ENCODE measurements at places on chromosomes 3 and 15.
A peak's percentile ranks its signal among the peaks of the same experiment; 100 is the strongest.

DNA sequence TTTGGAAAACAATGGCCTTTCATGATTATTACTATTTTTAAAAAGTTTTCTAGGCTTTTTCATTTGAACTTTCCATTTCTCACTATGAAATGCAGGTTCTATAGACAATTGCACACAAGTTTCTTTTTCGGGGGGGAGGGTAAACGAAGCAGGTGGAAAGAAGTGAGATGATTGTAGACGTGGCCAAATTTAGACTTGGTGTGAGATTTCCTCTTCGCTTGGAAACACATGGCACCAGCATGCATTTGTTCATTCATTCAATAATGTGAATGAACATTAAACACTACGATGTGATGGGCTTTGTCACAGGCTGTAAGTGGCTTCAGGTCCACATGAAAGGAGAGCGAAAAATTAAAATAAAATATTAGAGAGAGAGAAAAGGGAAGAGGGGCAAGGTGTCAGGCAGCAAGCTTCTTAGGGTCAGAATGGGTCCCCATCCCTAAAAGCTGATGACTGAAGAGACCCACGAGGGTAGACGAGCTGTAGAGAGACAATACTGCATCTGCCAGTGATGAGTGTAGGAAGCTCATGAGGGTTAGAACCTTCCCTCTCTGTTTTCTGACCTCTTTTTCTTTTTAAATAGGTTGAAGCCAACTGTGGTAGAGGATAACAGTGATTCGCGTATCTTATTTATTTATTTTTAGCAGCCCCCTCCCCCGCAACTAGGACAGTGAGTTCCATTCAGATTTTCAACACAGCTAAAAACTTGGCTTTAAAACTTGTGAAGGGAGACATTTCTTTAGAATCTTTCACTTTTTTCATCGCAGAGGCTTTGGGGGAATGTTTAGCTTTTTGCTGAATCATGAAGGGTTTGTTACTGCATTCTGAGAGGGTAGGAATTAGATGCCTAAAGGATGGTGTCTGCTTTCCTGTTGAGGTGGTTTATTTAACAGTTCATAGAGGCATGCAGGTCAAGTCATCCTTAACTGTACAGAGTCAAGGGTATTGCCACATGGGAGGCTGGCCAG, 36.2 kb downstream of the GAP43 start:
- DNase-seq = no peak

- no peak for DNase-seq
These were observed 218.2 kb upstream of the NR2E3 start for GRCh38 chr15:71592203-71592602.

DNA sequence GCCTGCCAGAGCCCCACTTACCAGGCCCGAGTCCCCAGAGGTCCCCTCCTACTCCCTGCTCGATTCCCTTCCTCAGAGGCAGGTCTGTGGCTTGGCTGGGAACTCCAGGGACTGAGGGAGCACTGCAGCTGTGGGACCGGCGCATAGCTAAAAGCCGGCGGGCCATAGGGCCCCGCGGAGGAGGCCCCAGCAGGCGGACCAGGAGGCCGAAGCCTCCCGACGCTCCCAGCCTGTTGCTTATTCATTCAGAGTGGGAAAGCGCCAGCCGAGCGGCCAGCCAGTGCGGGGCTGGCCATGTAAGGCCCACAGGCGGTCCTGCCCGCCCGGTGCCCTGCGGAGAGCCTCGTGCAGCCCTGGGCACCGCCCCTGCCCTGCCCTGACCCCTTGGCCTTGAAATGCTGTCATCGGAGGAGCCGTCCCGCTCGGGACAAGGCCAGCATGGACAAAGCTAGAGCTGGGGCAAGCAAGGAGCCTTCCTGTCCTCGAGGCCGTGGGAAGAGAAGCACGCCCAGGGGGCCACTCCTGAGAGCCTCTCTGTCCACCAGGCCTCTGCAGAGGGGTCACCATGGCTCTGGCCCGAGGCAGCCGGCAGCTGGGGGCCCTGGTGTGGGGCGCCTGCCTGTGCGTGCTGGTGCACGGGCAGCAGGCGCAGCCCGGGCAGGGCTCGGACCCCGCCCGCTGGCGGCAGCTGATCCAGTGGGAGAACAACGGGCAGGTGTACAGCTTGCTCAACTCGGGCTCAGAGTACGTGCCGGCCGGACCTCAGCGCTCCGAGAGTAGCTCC, at the start of gene LOXL1:
LOXL1 (plus strand) TSS at position 244 of the 784 bp plus-strand sequence; CDS start at position 566, 322 bp downstream.
- DNase-seq = peak; percentile 86

GRCh38 chr3:21859124-21860081, 108.4 kb upstream of the ZNF385D start:
- DNase-seq = no peak

DNA sequence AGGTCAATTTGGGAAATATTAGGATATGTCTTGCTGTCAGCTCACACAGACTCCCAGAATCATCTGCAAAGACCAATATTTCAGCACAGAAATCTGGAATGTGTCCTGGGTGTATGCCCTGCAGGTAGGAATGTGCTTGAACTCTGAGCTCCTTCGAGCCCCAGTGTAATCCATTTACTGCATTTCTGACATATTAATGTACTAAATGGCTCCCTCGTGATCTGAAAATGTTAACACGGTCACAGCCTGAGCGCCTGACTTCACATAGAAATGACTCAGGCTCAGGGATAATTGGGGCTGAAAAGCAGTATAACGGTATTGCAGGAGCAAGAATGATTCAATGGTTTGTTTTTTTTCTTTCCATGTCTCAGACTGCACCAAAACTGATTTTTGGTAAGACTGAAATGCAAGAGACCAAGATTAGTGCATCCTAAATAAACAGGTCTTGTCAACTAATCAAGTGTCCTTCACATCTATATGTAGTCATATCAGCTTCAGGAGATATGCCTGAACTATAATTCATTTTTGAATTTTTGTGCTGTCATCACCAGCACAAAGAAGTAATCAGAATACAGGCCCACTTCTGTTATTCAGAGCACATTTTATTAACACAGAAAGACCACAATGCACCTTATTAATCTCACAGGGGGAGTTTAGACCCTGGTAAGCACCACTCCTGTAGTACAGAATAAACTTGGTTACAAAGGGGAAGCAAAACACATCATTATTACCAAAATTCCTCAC, 49.8 kb downstream of the DCLK3 start:
- no peak for DNase-seq

GRCh38 chr3:84440291-84440690, 518.5 kb upstream of the CADM2 start:
- no peak for DNase-seq

GRCh38 chr3:147244397-147244796, 161.9 kb downstream of the ZIC4 start:
- no peak for DNase-seq

DNA sequence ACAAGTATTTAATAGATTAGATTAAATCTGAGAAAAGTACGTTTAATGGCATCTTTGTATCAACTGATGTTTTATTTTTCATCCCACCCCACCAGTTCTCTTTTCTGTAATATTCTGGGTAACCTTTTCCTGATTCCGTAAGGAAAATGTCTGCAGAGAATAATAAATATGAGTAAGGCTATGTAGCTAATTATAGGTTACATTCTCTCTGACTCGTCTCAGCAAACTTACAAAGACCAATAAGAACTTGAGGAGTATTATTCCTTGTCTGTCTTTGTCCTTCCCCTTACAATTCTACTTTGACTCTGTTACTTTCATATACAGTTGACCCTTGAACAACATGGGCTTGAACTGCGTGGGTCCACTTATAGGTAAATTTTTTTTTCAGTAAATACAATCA, 12.1 kb downstream of the SNAP23 start:
- no peak for DNase-seq
